NCI-H1417 treated with DMSO at 0.1 percent for 48 hours (cell line): ENCODE measurements at places on chromosomes 3 and 15.

- DNase-seq, result no peak
Measured at GRCh38 chr3:134038071-134038491, 8.4 kb upstream of the SLCO2A1 start.

- DNase-seq, result no peak
Measured at GRCh38 chr3:110767838-110768237, 303.8 kb upstream of the NECTIN3 start.

GRCh38 chr3:72311425-72311824, 526.5 kb upstream of the PROK2 start:
- DNase-seq, result no peak

DNA sequence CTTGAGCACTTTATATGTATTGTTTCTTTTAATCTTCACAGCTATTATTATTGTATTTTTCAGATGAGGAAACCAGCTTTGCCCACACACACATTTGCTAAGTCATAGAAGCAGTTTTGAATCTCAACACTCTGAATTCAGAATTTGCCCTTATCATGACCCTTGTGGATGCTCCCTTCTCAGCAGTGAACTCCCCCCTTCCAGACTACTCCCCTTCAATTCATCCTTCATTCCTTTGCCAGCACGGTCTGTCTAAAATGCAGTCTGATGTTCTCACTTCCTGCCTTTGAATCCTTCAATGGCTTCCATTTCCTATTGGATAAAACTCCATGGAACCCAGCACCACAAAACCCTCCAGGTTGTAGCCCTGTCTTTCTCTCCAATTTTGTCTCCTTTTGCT, 52.5 kb upstream of the TSC22D2 start:
- DNase-seq, result no peak

DNA sequence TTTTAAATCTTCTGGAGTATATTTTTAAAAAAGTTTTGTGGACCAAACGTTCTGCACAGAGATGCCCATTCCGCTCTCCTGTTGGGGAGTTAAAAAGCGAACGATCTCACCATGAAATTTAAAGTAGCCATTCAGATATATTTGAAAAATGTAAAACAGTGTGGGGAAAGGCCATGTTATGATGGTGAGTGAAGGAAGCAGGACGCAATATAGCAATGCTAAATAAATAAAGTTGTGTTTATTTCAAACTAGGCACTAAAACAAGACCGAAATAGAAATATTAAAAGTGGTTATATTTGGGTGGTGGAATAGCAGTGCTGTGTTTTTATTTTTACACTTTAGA, 327 bp upstream of the CCDC13 start:
- no peak for DNase-seq

- no peak for DNase-seq
Measured at GRCh38 chr3:186471771-186472170, 72.4 kb downstream of the CRYGS start.

DNA sequence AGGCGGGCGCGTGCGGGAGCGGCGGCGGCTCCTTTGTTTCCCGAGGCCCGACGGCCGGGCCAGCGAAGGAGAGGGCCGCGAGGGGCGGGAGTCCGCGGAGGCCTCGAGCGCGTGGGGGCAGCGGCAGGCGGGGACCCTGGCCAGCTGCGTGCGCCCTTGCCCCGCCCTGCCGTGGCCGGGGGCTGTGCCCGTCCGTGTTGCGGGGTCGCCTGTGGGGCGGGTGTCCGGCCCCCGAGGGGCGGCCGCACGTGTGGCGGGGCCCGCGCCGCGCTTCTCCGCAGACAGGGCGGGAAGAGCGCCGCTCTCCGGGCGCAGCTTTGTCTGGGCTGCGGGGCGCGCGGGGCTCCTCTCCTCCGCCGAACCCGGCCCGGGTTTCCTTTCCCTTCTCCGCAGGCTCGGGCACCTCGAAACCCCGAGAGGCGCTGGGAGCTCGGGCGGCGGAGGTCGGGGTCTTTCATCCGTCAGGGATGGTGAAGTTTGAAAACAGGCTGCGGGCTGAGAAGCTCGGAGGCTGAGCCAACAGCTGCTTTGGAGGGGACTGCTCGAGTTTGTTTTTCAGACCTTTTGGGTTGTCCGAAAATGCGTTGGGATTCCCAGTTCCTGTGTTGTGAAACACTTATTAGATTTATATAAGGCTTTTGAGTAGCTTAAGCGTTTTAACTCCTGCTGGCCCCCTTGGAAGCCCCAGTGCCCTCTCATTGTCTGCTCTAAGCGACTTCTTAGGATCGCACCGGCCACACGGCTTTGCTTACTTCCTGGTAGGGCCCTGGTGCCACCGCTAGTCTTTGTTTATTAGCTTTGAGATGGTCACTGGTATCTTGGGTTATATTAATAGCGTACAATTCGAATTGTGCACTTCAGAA, 817 bp downstream of the USP3 start:
- peak; percentile 29 for DNase-seq

GRCh38 chr3:126666658-126667528, 12.0 kb upstream of the TXNRD3 start:
- no peak for DNase-seq

DNA sequence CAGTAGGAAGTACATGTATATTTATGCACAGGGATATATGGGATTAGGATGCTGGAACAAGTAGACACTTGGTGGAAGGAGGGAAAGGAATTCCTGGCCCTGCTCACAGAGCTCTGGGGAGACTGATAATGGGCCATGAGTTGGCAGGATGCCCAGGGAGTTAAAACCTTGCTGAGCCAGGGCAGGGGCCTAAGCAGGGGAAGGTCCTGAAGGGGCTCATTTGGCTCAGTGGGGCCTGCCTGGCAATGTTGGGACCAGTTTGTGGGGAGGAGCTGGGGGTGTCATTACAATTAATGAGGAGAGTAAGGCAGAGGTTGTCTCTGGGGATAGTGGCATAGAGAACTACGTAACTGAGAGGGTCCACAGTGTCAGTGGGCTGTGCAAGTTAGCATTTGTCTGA, 124.2 kb upstream of the ADPGK start:
- no peak for DNase-seq

DNA sequence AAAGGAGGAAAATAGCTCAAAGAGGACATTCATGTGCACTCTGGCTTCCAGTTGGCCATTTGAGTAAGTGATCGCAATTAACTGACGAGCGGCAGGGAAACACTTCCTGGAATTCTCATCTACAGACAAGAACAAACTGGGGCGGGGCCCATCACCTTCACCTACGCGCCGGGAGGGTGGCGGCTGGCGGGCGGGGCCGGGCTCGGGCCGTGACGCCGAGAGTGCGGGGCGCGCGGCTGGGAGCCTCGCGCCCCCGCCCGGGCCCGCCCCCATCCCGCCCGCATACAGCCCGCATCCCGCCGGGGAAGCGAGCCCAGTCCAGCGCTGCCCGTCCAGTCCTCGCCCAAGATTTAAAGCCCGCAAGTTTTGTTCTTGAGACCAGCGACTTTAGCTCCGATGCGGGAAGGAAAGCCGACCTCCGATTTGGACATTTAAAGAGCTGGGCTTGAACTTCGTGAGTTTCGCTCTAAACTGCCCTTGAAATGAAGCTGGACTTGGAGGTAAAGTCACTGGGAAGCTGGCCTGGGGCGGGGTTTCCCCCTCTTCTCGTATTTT, at the start of gene B3GNT5:
TSS of gene B3GNT5 (plus strand) at position 281 of the 555 bp plus-strand sequence. CDS start 16,546 bp downstream, outside the sequence.
- peak; percentile 37 for DNase-seq

DNA sequence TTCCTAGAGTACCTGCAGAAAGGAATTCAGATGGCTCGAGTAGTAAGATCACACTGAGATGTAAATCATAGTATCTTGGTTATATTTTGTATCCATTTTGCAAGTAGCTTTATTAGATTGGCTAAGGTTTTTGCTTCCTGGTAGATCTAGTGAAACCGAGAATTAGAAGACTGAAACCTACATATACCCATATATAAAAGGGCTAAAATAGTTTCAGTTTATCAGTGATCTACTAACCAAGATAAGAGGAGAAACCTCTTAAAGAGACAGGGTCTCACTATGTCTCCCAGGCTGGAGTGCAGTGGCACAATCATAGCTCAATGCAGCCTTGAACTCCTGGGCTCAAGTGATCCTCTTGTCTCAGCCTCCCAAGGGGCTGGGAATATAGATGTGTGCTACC, 135.3 kb downstream of the PCCB start:
- DNase-seq, result no peak

- DNase-seq, result no peak
Measured at GRCh38 chr3:172716476-172716875, 5.6 kb upstream of the NCEH1 start.
